OCI-M1 (cell line): ENCODE measurements at places on chromosomes 3 and 15.

DNA sequence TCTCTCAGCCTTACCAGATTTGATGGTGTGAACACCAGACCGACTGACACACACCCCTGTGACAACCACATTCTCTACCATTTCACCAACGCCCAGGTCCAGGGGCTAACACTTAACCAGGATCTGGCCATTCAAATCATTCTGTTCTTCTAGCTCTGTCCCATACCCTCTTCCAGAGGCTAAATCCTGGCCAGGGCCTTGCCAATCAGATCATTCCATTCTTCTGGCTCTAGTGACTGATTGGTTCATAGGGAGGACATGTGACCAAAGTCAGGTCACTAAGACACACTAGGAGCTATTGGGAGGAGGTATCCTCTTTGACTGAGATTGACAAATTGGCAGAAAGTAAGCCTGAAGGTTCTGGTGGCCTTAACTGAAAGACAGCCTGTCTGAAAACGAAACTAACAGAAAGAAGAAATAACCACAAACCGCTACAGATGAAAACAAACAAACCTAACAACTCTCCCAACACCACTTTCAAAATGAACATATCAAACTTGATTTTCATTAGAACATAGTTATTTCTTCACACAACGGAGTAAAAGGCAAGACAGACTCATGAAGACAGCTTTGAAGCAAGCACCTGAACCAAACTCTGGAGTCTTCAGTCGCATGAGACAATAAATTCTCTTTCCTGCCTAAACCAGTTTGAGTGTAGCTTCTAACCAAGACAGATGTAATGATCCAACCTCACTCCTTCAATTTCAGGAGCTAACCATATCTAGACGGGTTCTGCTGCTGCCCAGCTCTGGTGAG is 68.5 kb downstream of the TRANK1 start:
- peak; percentile 92 for DNase-seq

DNA sequence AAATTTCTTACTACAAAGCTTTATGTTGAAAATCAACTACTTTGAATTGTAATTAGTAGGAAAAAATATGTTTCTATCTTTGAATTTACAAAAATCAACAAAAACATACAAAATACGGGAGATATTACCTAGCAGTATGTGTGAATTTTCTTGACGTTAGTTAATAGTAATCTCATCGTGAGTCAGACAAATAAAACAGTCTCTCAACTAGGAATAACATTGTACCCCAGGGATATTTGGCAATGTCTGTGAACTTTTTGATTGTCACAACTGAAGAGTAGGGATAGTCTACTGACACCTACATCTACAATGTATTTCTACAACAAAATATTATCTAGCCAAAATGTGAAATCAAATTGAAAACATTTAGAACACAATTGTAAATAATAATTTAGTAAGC is 250.3 kb downstream of the POLQ start:
- no peak for DNase-seq

- no peak for DNase-seq
Measured at GRCh38 chr15:88890495-88890894, 4.8 kb downstream of the HAPLN3 start.

DNA sequence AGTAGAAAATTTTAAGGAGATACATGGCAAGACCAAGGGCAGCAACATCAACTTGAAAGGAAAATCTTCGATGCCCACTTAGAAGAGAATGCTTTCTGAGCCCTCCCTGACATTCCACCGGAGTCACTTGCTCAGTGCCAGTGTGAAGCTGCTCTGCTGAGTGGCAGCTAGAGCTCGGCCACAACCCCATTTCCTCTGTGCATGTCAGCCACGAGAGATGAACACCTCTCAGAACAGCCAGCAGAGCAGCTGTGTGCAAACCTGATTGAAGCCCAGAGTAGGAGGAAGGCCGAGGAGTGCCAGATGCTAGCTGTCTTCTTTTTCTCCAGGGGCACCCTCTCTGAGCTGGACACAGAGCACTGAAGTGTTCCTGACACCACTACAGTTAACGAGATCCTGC is 12.2 kb downstream of the TARS3 start:
- no peak for DNase-seq

GRCh38 chr3:113157408-113158030 is 53.8 kb upstream of the BOC start:
- DNase-seq = no peak

DNA sequence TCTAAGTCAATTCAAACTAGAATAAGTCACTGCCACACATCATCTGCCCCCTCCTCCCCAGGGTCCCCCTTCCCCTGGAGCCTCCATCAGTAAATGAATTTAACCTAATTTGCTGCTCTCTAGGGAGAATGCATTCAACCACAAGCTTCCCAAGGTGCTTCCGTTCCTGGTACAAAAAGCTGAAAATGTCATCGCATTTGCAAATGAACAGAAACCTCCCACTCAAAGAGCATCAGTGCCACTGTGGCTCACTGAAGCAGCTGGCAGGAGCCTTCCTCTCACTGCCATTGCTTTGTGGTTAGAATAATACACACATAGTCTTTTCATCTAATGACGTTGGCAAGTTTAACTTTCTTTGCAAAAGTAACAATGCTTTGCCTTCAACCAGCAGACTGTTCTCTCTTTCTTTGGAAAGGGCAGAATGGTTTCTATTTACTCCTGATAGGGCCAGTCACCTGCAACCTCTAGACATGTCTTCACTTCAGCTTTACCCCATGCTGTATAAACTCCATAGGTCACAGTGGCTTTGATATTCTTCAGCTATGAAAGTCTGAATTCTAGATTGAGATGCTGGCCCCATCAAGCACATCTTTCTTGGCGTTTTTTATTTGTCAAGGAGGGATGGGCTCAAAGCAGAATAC is 238.1 kb downstream of the CPNE4 start:
- DNase-seq = no peak

DNA sequence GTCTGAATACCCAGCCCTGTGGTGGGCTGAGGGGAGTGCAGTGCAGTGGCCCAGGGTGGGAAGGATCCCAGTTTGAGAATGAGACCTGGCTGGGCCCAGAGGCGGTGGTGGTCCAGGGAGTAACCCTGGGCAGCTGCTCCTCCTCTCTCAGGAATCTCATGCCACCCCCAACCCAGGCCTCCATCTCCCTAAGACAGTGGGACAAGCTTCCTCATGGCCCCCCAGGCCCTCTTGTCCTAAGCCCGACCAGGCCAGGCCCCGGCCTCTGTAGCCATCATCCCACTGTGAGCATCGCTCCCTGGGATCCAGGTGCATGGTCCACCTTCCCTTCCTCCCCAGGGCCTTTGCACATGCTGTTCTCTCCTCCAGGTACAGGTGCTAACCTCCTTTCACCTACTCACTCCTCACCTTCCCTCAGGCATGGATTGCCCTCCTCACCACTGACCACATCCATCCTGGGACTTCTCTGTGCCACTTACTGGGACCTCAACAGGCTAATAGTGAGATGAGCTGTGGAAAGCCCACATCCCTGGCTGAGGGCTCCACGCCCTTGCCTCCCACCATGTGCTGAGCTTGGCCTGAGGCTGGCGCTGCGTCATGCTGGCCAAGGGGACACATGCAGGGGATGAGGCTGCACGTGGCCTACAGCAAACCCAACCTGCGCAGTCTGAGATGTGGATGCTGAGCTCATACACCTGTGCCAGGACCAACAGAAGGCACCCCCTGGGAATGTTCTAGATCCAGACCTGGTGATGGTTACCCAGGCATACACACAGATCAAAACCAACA is 9.9 kb downstream of the CHDH start:
- no peak for DNase-seq

DNA sequence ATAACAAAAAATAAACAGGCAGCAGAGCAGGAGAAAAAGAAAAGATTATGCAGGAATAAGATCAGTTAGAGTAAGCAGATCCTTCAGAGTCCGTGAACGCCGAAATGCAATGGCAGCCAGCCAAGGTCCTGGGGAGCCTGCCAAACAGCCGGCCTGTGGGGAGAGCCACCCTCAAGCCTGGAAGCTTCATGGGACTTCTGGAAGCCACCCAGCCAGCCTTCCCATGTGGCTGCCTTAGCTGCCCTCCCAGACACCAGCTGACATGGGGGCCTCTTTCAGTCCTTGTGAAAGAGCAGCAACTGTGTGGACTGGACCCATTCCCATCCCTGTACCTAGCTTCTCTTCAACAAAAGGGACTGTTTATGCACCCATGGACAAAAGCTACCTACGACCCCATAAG is 64.9 kb upstream of the RAD18 start:
- DNase-seq = no peak

DNA sequence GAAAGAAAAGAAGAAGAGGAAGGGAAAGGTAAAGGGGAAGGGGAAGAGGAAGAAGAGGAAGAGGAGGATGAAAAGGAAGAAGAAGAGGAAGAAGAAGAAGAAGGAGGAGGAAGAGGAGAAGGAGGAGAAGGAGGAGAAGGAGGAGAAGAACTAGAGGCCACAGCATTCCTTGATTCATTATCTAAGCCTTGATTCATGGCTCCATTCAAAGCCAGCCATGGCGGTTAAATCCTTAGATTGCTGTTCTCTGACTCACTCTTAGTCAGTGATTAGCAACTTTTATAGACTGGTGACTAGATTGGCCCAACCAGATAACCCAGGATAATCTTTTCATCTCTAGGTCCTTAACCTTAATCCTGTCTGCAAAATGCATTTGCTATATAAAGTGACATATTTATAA is 47.6 kb downstream of the OSTN start:
- DNase-seq = no peak

DNA sequence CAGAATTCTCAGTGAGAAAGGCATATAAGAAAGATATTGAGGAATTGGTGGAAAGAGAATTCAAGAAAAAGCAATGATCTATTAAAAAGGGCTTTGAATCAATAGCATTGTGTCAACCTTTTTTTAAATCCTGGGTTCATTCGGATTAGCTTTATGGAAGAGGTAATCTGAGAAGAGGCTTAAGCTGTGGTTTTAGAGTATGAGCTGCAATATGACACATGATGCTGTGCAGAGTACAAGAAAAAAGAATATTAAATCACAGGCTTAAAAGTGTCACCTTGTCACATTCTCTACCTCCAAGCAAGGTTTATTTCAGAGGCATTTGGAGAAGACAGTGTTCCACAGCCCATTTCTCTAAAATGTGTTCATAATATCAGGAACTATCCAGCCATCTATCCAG is 128.9 kb downstream of the RTP4 start:
- DNase-seq = no peak

- DNase-seq = peak; percentile 45
Measured at GRCh38 chr3:50336452-50337174, 4.0 kb downstream of the RASSF1 start.

DNA sequence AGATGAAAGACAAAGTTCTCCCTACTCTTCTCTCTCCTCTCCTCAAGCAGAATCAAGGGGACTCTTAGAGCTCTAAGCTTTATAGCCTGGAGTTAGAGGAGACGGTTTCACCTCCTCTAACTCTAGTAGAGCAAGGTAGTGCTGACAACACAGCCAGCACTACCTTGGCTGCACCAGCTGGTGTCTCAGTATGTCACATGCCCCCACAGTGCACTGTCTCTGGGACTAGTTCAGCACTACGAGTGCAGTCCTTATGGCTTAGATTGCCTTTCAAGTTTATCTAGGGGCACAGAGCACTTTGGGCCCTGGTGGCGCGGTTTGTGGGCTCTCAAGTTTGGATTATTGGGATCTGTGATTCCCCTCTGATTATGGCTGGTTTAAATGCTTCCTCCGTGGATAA is 614.1 kb upstream of the NECTIN3 start:
- DNase-seq = no peak

DNA sequence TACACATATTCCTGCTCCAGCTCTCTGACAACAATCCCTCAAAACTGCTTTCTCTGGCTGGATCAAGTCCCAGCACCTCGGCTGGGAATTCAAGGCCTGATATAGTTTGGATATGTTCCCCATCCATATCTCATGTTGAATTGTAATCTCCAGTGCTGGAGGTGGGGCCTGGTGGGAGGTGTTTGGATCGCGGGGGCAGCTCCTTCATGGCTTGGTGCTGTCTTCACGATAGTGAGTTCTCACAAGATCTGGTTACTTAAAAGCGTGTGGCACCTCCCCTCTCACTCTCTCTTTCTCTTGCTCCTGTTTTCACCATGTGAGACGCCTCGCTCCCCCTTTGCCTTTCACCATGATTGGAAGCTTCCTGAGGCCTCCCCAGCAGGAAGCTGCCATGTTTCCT is 47.4 kb upstream of the SYN2 start:
- DNase-seq = no peak

GRCh38 chr3:134231131-134231530 is 19.5 kb downstream of the RYK start:
- DNase-seq = peak; percentile 68

GRCh38 chr3:70800951-70801350 is 488.5 kb upstream of the MDFIC2 start:
- no peak for DNase-seq

DNA sequence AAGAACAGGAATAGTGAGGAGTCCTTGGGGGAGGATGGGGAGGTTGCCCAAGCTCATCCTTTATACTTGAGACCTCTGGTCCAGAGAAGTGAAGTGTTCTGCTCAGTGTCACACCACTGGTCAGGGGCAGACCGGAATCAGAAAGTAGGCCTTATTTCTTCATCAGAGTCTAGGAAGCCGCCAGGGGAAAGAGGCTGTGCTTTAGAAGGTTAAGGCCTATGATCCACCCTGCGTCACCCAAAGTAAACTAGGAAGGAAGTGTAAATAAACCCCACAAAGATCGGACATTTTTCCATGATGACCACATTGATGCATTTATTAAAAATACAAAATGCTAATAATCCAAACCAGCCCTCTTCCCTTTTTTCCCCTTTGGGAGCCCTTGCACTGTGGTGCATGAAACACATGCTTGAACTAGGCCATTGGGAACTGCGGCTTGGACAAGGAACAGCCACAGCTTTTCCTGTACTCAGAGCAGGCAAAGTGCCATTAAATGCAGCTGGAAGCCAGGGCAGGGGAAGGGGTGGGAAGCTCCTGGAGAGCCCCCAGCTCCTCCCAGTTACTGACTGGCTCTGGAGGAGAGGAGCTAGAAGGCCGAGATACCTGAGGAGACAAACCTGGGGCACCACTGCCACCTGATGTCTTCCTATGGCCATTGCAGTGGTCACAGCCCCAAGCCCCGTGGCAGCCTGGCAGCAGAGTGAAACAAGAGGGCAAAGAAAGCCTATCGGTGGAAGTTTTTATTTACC is 37.0 kb downstream of the CDC25A start:
- peak; percentile 82 for DNase-seq

DNA sequence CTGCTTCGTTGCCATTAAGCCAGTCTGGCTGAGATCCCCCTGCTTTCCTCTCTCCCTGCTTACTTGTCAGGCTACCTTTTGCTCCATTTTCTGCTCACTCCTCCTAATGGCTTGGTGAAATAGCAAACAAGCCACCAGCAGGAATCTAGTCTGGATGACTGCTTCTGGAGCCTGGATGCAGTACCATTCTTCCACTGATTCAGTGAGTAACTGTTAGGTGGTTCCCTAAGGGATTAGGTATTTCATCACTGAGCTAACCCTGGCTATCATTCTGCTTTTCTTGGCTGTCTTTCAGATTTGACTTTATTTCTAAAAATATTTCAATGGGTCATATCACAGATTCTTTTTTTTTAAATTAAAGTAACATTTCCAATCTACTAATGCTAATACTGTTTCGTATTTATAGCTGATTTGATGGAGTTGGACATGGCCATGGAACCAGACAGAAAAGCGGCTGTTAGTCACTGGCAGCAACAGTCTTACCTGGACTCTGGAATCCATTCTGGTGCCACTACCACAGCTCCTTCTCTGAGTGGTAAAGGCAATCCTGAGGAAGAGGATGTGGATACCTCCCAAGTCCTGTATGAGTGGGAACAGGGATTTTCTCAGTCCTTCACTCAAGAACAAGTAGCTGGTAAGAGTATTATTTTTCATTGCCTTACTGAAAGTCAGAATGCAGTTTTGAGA is 25.0 kb downstream of the CTNNB1 start:
- no peak for DNase-seq
